ENCODE measurements at places on chromosomes 4 and X. TPM values are rescaled to one million over a fixed set of nuclear protein-coding genes. Genes with fewer than 3 reads are reported as not detected.

The NLRP2B gene
- 0.16 TPM for total RNA-seq

DNA sequence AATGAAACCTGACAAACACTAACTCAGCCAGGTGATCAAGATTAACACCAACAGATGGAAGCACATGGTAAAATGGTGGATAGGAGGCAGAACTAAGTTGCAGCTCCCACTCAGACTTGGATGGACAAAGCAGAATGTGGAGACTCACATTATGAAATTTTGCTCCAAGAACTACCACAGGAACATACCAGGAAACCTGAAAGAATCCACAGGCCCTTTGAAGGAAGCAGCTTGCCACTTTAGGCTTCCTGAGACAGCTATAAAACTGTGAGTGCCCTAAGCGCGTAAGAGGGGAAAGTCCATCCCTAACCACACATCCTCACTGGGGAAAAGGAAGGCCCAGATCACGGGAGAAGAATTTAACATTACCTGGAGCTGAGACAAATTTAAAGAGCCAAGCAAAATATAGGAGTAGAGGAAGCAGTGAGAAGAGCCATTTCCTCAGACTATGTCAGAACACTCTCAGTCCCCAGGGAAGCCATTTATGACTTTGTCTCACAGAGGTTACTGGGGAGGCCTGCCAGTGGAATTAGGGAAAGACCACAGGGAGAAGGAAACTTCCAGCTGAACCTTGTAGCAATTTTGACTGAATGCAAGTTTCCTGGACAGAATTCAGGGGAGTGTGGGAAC, 224.5 kb downstream of the TEX13C start:
- no peak for DNase-seq

- no peak for DNase-seq
These were observed 29.0 kb upstream of the MAOA start for GRCh38 chrX:43627147-43627546.

- DNase-seq: no peak
These were observed 365.5 kb downstream of the ZNF674 start for GRCh38 chrX:46179748-46180147.

- DNase-seq: no peak
These were observed 9.6 kb downstream of the RHOH start for GRCh38 chr4:40206426-40206825.

- DNase-seq: no peak
These were observed 129.7 kb upstream of the EDNRA start for GRCh38 chr4:147351083-147351787.

The ADGRL3 gene
- 110 TPM for total RNA-seq

- no peak for DNase-seq
These were observed 20.3 kb downstream of the PLRG1 start for GRCh38 chr4:154529728-154530519.

DNA sequence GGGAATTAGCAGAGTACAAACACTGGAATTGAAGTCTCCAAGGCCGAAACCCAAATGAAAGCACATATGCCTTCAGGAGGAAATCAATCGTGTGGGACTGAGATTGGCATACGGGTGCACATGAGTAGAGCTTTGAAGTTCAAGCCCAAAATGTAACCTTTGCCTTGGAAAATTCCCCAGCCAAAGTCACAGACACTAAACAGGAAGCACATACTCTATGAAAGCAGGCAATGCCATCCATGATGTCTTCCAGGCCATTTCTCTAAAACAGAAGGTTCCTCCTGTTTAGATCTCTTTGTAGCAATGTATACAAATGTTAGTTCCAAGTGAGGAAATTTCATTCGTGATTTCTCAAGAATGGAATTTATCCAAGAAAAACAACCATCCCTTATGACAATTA, 162.5 kb downstream of the COL4A6 start:
- DNase-seq: no peak

GRCh38 chr4:2545321-2546013, 9.0 kb downstream of the FAM193A start:
- no peak for DNase-seq

The SOX3 gene
- total RNA-seq: not detected

DNA sequence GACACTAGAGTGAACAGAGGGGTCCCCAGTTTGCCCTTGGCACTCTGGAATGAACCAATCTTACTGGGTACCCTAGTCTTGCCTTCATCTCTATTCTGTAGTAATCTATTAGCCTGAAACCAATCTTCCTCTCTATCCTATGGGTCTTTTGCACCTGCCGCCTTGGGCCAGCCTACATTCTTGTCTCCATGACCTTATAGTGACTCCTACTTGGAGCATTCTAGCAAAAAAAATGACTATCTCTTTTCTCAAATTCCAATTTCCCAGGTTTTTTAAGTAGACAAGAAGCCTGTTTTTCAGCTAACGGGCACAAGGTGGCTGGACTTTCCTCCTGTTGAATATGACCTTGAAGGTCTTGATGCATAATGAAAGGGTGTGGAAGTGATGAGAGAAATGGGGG, 568.7 kb downstream of the TRAM1L1 start:
- no peak for DNase-seq

DNA sequence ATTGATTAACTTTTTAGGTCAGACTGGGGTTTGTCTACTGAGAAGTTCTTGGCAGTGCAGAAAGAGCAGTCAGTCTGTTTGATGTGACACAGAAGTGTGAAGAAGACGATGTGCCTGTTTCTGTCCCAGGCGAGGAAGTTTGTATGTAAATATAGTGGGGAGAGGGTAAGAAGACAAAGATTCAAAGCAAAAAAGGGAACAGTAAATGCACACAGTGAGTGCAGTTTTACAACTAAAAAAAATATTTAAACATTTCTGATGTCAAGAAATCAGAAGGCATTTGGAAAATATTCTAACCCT, 264.9 kb downstream of the RAPGEF2 start:
- no peak for DNase-seq

GRCh38 chrX:1661048-1661921, 46.4 kb downstream of the ASMT start:
- peak; percentile 79 for DNase-seq

The ESX1 gene
- not detected for total RNA-seq

GRCh38 chr4:54495091-54495490, 162.7 kb upstream of the KIT start:
- no peak for DNase-seq

The PDCL2 gene
- not detected for total RNA-seq

GRCh38 chrX:13816643-13817627, at the start of gene GPM6B:
GPM6B (minus strand) TSS chrX:13817093; CDS start chrX:13816904, 189 bp downstream.
- DNase-seq: no peak

- no peak for DNase-seq
These were observed 47.9 kb downstream of the COX18 start for GRCh38 chr4:73021634-73022033.

The H2BW2 gene
- not detected for total RNA-seq

Data from aorta (tissue), 5 donors.